ENCODE measurements at places on chromosomes 5 and 9.

DNA sequence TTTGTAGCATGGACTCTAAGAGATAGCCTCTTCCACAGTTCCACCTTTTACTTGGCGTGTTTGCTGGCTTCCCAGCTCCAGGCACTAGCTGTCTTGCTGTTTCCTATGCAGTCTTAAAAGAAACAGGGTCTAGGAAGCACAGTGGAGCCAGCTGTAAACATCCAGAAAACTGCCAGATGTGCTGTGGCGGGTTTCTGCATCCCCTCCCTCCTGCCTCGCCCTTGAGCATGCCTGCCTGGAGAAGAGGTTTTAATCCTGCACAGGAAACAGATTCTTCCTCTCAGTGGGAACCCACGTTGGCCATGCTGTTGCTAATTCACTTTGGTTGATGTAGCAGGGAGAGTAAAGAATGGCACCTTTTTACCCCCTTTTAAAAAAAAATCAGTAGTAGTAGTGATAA lies 121.3 kb downstream of the RPS23 start:
- H3K4me1 ChIP-seq: no peaks in the 10 kb centered on the region
- H3K36me3 ChIP-seq: no peaks in the 10 kb centered on the region
- H3K4me3 ChIP-seq: no peak overlapping the region
- H3K27ac ChIP-seq: no peak overlapping the region
- no peak for DNase-seq

DNA sequence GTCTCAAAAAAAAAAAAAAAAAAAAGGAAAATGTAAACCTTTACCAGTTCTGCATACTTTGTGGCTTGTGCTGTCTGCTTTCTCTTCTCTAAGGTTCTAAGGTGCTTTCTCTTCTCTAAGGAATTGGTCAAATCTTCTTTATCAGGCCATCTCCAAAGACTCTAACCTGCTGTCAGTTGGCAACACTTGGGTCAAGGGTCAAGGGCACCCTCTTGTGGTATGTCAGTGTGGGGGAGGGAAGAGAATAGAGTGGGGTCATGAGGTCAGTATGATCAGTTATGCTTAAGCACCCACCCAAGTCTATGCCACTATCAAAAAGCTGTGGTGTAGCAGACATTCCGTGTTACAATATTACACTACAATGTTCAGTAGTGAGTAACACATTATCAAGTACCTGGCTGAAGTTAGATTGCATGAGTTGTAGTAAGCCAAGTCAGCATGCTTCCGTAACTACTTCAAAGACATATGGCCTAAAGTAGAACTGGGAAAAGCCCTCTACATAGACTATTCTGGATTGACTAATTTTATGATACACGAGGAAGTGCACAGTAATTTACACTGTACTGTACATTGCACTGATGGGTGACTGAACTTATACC lies 25.0 kb upstream of the CCL28 start:
- H3K27ac ChIP-seq: no peak overlapping the region
- no peaks in the 10 kb centered on the region for H3K36me3 ChIP-seq
- DNase-seq: no peak
- H3K4me3 ChIP-seq: no peak overlapping the region

- no peak overlapping the region for H3K27ac ChIP-seq
- no peak overlapping the region for H3K4me3 ChIP-seq
- no peaks in the 10 kb centered on the region for H3K27me3 ChIP-seq
- no peak for DNase-seq
- no peaks in the 10 kb centered on the region for H3K36me3 ChIP-seq
- no peaks in the 10 kb centered on the region for H3K4me1 ChIP-seq
These were observed 478.9 kb downstream of the SPATA31D1 start for GRCh38 chr9:82467436-82467835.

GRCh38 chr5:151670083-151670686 lies 16.5 kb downstream of the SPARC start:
- no peaks in the 10 kb centered on the region for H3K27me3 ChIP-seq
- H3K36me3 ChIP-seq: peaks cover 90% of the 10 kb centered on the region
- no peak overlapping the region for H3K4me3 ChIP-seq
- H3K27ac ChIP-seq: peak overlapping the region; percentile 91

DNA sequence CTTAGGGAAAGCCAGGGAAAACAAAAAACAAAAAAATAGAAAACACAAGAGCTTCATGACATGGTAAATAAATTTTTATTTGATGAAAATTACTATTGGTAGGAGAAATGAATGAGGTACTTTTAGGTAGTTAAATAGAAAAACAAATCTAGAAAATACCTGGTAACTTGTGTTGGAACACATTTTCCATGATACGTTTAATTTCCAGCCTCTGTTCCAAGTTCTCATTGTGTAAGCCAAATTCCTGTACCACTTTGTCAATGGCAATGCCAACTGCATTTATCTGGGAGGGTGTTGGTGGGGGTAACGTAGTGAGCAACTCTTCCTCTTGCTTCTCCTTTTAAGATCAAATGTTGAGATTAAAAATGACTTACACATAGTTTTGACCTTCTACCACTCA lies 9.4 kb downstream of the TUT7 start:
- no peak for DNase-seq
- H3K4me3 ChIP-seq: no peak overlapping the region
- peaks cover 62% of the 10 kb centered on the region for H3K36me3 ChIP-seq
- no peaks in the 10 kb centered on the region for H3K27me3 ChIP-seq
- H3K4me1 ChIP-seq: no peaks in the 10 kb centered on the region
- H3K27ac ChIP-seq: no peak overlapping the region

DNA sequence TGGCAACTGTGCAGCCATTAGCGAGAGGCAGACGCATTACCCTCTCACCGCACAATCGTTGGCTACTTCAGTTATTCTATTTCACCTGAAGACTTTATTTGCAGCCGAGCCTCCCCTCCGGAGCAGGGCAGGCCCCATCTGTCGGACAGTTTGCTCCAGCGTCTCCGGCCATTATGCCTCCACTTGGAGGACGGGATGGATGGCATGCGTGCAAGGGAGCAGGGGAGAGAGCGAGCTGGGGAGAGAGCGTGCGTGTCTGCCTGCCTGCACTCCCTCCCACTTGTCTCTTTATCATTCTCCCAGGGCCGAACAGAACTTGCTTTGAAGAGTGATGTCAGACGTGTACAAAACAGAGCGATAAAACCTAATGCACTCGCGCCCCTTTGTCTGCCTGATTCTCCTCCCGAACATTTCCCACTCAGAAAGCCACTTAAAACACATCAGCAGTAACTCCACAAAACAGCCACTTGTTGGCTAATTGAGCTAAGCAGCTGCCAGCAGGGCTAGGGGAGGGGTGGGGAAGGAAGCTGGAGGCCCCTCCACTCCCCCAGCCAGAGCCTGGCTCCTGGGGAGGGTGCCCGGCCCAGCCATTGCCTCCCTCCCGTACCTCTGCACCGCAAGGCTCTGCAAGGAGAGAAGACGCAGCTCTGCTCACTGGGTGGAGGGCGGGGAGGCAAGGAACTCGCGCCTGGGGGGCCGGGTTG lies 43.4 kb upstream of the FUBP3 start:
- DNase-seq: no peak
- H3K4me1 ChIP-seq: peaks cover 13% of the 10 kb centered on the region
- no peak overlapping the region for H3K4me3 ChIP-seq
- no peak overlapping the region for H3K27ac ChIP-seq
- no peaks in the 10 kb centered on the region for H3K36me3 ChIP-seq

DNA sequence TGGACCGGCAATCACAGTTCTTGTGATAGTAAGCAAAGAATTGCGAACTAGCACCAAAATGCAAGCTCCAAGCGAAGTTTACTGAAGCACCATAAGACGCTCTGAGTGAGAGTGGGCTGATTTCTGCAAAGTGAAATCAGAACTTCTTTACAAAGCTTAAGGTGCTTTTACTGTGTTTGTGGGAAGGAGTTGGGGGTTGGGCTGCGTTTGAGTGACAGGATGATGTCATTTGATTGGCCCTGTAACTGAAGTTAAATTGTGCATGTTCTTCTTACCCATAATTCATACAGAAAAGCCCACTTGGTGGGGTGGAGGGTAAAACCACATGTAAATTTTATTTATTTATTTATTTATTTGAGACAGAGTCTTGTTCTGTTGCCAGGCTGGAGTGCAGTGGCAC lies 970.6 kb upstream of the CDH18 start:
- DNase-seq: no peak
- no peak overlapping the region for H3K27ac ChIP-seq
- no peaks in the 10 kb centered on the region for H3K27me3 ChIP-seq
- H3K4me1 ChIP-seq: no peaks in the 10 kb centered on the region
- no peaks in the 10 kb centered on the region for H3K36me3 ChIP-seq

- H3K36me3 ChIP-seq: peaks cover 14% of the 10 kb centered on the region
- peak overlapping the region; percentile 92 for H3K27ac ChIP-seq
These were observed 1.3 kb upstream of the PHPT1 start for GRCh38 chr9:136847826-136848392.

- no peaks in the 10 kb centered on the region for H3K27me3 ChIP-seq
- H3K36me3 ChIP-seq: no peaks in the 10 kb centered on the region
- peak overlapping the region; percentile 85 for H3K27ac ChIP-seq
- peak; percentile 67 for DNase-seq
These were observed 147.2 kb downstream of the PDE4D start for GRCh38 chr5:59746241-59746765.

- DNase-seq: peak; percentile 21
- H3K36me3 ChIP-seq: no peaks in the 10 kb centered on the region
- H3K4me1 ChIP-seq: no peaks in the 10 kb centered on the region
These were observed 667 bp downstream of the FBXO10 start for GRCh38 chr9:37575511-37575914.

DNA sequence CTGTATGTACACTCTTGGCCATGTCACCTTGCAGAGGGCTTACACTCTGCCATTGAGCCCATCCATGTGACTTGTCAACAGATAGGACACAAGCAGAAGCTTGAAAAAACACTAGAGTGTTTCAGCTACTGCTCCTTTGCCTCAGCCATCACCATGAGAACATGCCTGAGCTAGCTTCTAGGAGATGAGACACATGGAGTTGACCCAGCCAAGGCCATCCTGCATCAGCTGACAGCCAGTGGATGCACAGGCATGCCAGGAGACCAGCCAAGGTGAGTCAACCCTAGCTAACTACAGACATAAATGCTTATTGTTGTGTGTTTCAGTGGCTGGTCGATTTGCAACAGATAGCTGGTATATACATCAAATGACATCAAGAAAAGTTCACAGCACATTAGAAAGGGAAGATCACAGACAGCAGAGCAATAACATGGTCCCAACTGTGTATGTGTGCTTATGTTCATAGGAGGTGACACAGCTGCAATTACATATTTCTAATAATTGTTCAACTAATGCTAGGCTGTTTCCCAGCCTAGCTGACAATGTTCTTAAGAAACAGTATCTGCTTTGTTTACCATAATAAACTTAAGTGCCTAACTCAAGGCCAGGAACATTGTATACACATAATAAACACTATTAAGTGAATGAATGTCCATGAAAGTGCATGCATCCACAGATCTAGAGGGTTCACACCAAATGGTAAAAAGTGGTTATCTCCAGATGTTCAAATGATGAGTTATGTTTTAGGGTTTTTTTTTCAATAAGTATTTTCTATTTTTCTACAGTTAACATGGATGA lies 105.7 kb downstream of the SPOCK1 start:
- no peak overlapping the region for H3K27ac ChIP-seq
- DNase-seq: no peak
- H3K4me3 ChIP-seq: no peak overlapping the region
- H3K27me3 ChIP-seq: no peaks in the 10 kb centered on the region
- no peaks in the 10 kb centered on the region for H3K4me1 ChIP-seq

- no peaks in the 10 kb centered on the region for H3K27me3 ChIP-seq
- H3K4me1 ChIP-seq: peaks cover 51% of the 10 kb centered on the region
- H3K36me3 ChIP-seq: no peaks in the 10 kb centered on the region
- DNase-seq: no peak
These were observed 92.5 kb downstream of the FBXW11 start for GRCh38 chr5:171913987-171914273.

GRCh38 chr9:116941266-116941665 lies 254.2 kb downstream of the TRIM32 start:
- no peaks in the 10 kb centered on the region for H3K27me3 ChIP-seq
- H3K36me3 ChIP-seq: no peaks in the 10 kb centered on the region
- no peak overlapping the region for H3K27ac ChIP-seq
- no peak overlapping the region for H3K4me3 ChIP-seq
- no peaks in the 10 kb centered on the region for H3K4me1 ChIP-seq
- no peak for DNase-seq

DNA sequence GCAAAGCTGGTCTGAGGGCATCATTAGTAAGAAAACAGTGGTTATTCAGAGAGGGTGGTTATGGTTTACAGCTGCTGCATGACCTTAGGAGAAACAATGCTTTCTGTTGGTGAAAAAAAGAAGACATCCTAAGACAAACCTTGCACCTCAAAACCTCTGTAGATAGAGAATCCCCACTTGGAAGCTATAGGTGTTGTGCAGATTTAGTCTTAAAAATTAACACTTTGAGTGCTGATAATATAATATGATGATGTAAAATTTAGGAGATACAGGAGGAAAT lies 1.4 kb upstream of the PTTG1 start:
- H3K36me3 ChIP-seq: no peaks in the 10 kb centered on the region
- no peak for DNase-seq
- no peaks in the 10 kb centered on the region for H3K4me1 ChIP-seq

GRCh38 chr5:156331181-156331580 lies 4.2 kb downstream of the SGCD start:
- no peak overlapping the region for H3K4me3 ChIP-seq
- H3K27ac ChIP-seq: no peak overlapping the region
- H3K36me3 ChIP-seq: peaks cover 8% of the 10 kb centered on the region
- no peaks in the 10 kb centered on the region for H3K27me3 ChIP-seq
- peaks cover 3% of the 10 kb centered on the region for H3K4me1 ChIP-seq

GRCh38 chr5:69131304-69131703 lies 35.6 kb upstream of the CCNB1 start:
- no peak overlapping the region for H3K4me3 ChIP-seq
- no peak overlapping the region for H3K27ac ChIP-seq
- H3K27me3 ChIP-seq: no peaks in the 10 kb centered on the region
- no peaks in the 10 kb centered on the region for H3K4me1 ChIP-seq
- no peak for DNase-seq

- H3K36me3 ChIP-seq: no peaks in the 10 kb centered on the region
- H3K27me3 ChIP-seq: no peaks in the 10 kb centered on the region
- no peak for DNase-seq
- no peaks in the 10 kb centered on the region for H3K4me1 ChIP-seq
- no peak overlapping the region for H3K27ac ChIP-seq
These were observed 74.6 kb downstream of the CFAP95 start for GRCh38 chr9:69895185-69895584.

DNA sequence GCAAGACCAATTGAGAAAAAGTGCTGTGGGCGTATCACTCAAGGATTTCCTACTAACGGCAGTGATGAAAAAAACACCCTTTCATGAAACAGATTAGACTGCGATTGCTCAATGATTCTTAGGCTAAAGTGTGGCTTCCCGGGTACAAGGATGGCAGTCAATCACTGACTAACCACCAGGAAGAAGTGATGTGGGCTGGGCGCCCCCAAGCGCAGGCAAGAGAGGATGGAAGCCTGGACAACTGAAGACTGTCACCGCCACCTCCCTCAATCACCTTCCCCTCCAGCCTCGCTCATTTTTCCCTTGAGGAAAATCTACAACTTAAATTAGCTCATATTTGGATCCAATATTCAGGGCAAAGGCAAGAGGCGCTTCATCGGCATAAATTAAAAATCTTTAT lies 707.2 kb downstream of the MTRR start:
- no peak overlapping the region for H3K27ac ChIP-seq
- H3K4me1 ChIP-seq: no peaks in the 10 kb centered on the region
- no peak overlapping the region for H3K4me3 ChIP-seq
- no peak for DNase-seq
- H3K27me3 ChIP-seq: no peaks in the 10 kb centered on the region
